ENCODE measurements at places on chromosomes 4 and X.

DNA sequence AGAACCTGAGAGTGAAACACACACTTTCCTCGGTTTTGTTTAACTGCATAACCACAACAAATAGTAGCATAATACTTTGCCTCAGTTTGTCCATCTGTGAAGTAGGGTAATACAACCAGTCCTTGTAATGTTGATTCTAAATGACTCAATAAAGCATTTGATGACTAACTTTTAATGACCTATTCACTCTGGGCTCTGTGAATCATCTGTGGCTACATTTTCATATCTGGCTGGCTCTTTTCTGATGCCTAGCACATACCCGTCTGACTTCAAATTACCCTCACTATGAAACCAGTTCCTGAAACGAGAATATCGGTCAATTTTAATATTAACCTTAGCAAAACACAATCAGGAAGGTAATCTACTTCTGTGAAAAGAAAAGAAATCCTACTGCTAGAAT is 151.0 kb downstream of the SH2D1A start:
- DNase-seq, result no peak

GRCh38 chr4:101621120-101621519 is 169.4 kb upstream of the BANK1 start:
- DNase-seq, result no peak

DNA sequence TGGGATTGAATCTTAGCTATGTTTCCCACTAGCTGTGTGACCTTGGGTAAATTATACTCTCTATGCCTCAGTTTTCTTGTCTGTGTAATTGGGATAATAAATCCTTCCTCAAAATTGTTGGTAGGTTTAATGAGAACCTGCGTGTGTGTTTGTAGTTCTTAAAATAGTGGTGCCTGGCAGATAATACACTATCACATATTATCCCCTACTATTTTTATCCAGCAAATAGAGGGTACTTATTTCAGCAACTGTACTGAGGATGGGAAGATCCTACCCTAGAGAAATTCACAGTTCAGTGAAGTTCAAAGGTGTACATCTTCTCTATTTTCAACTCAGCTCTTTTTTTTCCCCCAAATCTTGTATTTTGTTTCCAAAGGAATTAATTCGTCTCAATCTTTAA is 17.2 kb downstream of the ABHD18 start:
- DNase-seq, result no peak

GRCh38 chrX:77070202-77070918 is 376.8 kb upstream of the FGF16 start:
- DNase-seq, result no peak

GRCh38 chr4:141645611-141646340 is 9.4 kb downstream of the IL15 start:
- no peak for DNase-seq

GRCh38 chr4:3021127-3021526 is 53.2 kb downstream of the HTT-AS start:
- no peak for DNase-seq

GRCh38 chr4:153773236-153773690 is 13.4 kb upstream of the RNF175 start:
- no peak for DNase-seq

DNA sequence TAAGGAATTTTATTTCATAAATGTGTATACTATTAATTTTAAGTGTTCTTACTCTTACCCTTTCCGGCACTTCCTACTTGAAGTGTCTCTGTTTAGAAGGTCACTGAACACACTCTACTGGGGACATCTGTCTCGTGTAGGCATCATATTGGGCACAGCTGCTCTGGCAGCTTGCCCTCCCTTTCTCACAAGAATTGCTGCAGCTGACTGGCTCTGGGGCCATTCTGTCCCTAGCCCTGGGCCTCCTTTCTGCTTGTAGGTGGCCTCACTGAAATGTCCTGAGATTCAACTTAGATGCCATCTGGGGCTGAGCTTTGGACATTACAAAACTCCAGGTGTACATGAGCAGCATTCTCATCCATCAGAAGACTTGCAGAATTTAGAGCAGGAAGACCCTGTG is 49.6 kb downstream of the SMAD1 start:
- DNase-seq, result no peak

- no peak for DNase-seq
Measured at GRCh38 chr4:152352215-152352614, 183.7 kb downstream of the FBXW7 start.

GRCh38 chr4:119564106-119564505 is 64.5 kb downstream of the PDE5A start:
- no peak for DNase-seq

DNA sequence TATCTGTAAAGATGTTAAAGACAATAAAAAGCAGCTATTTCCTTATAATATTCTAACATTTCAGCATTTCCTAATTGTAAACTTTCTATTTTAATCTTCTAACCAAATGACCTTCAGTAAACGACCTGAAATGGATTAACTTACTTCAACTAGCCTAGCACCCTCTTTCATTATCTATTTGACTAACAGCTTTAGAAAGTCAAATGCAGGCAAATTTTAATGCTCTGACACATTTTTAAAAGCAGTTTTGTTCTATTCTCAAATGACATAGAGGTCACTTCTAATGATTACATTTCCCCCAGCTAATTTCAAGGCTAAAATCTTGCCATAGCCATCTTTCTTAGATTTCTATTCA is 41.9 kb downstream of the SLC7A11 start:
- no peak for DNase-seq

DNA sequence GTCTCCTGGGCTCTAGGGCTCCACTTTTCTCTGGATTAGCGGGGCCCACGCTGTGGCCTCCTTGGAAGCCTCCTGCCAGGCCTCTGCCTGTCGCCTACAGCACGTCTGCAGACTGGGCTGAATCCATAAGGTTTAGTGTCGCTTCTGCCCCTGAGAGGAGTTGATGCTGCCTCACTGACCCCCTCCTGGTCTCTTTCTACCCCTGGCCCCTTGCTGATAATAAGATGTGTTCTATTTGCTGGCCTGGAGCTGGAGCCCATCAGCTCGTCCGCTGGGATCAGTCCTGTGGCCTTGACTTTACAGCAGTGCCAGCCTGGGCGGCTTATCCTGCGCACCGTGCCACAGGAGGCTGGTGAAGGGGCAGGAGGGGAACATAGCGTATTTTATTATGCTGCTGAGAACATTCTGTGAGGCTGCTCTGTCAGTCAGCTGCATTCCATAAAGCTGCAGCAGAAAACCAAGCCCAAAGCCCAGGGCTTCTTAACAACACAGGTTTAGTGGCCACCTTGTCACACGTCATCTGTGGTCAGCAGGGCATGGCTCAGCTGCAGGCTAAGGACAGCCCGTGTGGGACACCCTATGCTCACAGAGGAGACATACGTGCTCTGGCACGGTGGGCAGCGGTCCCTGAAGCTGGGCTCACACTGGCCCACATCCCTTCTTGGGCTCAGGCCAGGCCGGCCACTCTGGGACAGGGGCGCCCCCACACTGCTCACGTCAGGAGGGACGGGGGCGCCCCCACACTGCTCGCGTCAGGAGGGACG is 29.3 kb upstream of the HGFAC start:
- no peak for DNase-seq

DNA sequence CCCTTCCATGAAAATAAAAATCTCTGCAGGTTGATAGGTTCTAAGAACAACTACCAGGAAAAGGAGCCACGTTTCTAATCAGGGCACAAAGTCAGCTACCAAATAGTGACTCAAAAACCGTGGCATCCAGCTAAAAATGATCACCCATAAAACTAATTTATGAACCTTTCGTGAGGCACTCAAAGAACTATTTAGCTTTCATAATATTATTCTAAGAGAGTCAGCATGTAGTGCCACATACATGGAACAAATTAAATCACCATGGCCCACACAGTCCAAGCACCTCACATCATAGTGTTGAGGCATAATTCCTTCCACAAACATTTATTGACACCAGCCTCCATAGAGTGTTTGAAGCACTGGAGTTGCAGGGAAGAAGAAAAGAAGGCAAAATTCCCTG is 252.0 kb upstream of the PPARGC1A start:
- DNase-seq, result no peak

- no peak for DNase-seq
Measured at GRCh38 chrX:36583674-36584073, 424.5 kb upstream of the FAM47C start.

DNA sequence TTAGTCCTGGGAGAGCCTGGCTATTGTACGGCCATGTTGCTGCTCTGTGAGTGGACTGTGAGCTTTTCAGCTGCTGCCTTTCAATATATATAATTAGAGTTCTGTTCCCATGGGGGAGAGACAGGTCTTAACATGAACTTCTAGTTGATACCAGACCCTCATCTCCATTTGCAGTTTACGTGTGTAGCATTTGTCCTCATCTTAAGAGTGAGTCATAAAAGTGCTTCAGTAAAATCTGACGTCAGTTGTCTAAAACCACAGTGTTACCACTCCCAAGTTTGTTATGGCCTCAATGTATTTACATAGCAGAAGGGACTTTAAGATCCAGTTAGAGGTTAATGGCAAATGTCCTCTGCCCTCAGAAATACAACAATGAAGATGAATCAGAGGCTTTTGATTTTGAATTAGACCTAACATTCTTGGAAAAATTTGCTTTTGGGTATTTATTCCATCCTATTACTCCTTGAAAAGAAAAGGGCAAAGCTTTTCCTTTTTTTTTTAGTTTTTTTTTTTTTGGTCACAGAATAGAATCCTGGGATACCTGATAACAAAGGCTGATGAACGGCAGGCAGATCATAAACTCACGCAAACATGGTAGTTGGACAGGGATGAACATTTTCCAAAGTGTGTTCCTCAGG is 38.6 kb downstream of the PHOX2B start:
- no peak for DNase-seq

DNA sequence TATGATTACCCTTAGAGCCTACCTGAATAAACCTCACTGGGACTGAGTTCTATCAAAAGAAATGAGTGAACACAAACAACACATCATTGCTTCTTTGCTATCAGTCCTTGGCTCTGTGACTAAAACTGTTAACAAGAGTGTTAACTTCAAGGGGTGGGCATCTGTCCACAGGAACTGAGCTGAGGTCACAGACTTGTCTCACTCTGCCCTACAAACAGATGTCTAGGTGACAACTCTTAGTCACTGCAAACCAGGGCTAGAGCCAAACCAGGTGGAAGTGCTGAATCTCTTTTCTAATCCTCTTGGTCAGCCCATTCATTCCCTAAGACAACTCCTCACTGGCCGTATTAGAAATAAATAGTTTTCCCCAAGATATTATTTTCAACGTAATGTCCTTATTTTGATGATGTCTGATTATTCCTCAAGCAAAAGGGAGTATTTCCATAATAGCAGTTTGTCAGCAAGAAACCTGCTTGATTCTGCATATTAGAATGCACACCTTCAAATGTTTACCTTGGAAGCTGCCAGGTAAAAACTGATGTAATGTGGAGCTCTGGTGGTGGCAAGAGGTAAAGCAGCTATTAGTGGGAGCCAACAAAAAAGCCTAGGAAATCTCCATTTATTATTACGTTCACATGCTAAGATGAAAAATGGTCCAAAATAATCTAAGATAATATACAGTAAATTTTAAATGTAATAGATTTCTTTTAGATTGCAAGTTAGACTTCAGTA is 4.0 kb downstream of the COL25A1 start:
- no peak for DNase-seq

DNA sequence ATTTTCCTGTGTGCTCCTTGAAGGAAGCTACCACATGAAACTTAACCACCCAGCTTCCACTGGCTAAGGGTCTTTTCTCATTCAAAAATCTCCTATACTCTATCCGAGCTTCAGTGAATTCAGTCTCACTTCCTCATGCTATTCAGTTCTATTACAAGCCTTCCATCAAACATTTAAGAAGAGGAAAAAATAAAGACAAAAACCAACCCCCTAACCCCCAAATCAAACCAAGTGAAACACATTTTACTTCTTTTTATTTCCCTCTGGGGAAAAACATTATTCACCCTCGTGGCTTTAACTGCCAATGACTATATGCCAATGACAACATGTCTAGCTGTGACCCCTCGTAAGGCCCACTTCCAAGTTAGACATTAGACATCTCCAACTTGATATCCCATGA is 16.2 kb upstream of the WDR19 start:
- no peak for DNase-seq

DNA sequence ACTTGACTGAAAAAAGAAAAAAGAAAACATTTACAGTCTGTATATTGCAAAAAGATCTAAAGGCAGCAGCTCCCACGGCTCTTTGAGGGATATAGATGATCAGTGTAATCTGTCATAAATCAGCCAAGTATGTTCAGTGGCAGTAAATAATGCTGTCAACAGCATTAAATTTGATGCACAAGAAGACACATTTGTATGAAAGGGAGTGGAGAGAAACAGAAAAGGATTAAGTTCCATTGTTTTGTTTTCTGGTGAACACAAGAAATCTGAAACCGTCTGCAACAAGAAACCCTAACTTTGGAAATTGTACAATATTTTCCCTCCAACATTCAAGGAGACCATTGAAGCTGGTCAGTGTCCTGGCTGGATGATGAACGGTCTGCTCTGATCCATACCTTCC is 27.6 kb upstream of the C1QTNF7 start:
- no peak for DNase-seq

GRCh38 chrX:109660435-109661143 is 35.6 kb upstream of the KCNE5 start:
- DNase-seq, result no peak

- DNase-seq, result no peak
Measured at GRCh38 chrX:95889279-95889678, 795.4 kb upstream of the DIAPH2 start.

- no peak for DNase-seq
Measured at GRCh38 chr4:39825741-39826231, 127.8 kb downstream of the UBE2K start.

- no peak for DNase-seq
Measured at GRCh38 chr4:16140231-16140878, 56.5 kb upstream of the PROM1 start.

DNA sequence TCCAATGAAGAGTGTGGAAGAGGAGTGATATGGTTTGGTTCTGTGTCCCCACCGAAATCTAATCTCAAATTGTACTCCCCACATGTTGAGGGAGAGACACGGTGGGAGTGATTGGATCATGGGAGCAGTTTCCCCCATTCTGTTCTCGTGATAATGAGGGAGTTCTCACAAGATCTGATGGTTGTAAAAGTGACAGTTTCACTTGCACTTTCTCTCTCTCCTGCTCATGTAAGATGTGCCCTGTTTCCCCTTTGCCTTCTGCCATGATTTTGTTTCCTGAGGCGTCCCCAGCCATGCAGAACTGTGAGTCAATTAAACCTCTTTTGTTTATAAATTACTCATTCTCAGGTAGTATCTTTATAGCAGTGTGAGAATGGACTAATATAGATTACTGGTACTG is 39.6 kb downstream of the FAM47C start:
- DNase-seq, result no peak

GRCh38 chrX:135315864-135316263 is 6.6 kb downstream of the ETDC start:
- no peak for DNase-seq

DNA sequence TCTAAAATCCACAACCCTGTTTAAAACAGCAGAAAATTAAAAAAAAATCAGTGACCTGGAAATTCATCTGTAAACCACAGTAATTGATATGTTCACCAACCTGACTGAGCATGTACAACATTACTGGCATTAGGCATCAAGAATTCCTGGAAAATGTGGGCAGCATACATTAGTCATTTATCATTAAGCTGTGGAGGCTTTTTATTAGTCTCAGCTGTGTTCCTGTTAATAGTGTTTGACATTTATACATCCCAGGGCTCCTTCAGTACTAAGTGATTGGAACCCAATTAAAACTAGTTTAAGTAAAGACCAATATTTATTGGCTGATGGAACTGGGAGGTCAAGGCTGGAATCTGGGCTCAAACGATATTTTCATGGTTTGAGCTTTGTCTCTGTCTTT is 227.3 kb upstream of the GIMD1 start:
- DNase-seq, result no peak

- DNase-seq, result no peak
Measured at GRCh38 chr4:85967872-85968271, 392.0 kb downstream of the MAPK10 start.

Measured in CD4-positive, alpha-beta T cell treated with Interleukin-15 for 4 hours (primary cell).